Activated effector memory CD4-positive, alpha-beta T cell treated with Interleukin-2 at 50 U/mL for 16 hours (primary cell): ENCODE measurements at places on chromosomes 4 and X.

- DNase-seq = no peak
Observed at GRCh38 chrX:20225488-20225833, 41.2 kb downstream of the RPS6KA3 start.

GRCh38 chr4:55524844-55525571 lies 21.7 kb downstream of the CLOCK start:
- no peak for DNase-seq

DNA sequence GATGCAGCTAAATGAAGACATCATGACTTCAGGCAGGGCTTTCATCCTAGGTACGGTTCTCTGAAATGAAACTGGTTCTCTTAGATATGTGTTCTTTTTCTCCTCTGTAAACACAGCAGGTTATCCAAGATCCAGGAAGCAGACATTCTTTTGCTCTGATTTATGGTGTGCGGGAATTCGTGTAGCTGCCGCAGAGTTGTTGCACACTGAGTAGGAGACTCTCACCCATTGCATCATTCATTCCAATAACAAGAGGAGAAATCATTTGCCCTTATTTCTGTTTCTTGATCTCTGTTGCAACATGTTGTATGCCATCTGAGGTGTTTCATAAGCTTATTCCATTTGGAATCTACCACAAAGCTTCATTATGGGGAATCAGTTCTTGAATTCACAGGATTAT lies 133.6 kb upstream of the VCX2 start:
- no peak for DNase-seq

- DNase-seq = peak; percentile 82
Observed at GRCh38 chrX:15789979-15790768, at the start of gene ZRSR2. Gene ZRSR2, plus strand, starts transcription at chrX:15790484. Its CDS starts 12 bp downstream, at chrX:15790496.

- DNase-seq = no peak
Observed at GRCh38 chr4:128770807-128771206, 38.7 kb upstream of the JADE1 start.

DNA sequence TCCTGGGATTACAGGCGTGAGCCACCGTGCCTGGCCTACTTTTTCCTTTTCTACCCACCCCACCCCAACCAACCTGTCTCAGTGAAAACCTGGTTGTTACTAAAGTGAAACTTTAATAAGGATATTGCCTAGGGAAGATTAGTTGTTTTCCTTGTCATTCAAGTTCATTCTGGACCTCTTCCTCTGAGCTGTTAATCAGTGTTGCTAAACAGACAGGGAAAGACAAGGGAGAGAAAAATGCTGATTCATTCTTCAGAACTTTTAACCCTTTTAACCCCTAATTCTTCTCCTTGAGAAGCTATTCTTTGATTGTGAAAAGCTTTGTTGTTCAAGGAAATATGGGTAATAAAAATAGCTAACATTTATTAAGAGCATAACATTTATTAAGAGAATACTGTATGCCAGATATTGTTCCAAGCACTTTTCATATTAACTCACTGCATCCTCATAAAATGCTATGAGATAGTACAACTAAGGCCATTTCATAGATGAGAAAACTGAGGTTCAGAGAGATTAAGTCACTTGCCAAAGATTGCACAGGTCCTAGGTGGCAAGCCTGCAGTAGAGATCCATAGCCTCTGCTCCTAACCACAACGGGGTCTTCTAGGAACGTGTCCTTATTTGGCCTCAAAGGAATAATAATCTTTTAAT lies 34.8 kb downstream of the OSTC start:
- DNase-seq = no peak
